ENCODE measurements at places on chromosomes 7 and 10.

DNA sequence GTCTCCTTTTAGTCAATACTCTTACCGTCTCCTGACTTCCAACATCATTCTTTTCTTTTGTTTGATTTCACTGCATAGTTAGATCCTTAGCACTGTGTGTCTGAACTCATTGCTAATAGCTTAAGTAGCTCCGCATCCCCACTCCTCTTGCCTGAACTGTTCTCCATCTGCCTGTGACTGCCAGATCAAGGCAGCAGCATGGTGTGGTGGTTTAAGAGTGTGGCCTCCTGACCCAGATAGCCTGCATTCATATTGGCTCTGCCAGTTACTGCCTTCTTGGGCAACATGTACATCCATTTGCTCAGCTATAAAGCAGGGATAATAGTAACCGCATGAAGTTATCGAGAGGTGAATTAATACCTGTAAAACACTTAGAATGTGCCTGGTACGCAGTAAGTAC lies 50.8 kb downstream of the SUFU start:
- DNase-seq = no peak

DNA sequence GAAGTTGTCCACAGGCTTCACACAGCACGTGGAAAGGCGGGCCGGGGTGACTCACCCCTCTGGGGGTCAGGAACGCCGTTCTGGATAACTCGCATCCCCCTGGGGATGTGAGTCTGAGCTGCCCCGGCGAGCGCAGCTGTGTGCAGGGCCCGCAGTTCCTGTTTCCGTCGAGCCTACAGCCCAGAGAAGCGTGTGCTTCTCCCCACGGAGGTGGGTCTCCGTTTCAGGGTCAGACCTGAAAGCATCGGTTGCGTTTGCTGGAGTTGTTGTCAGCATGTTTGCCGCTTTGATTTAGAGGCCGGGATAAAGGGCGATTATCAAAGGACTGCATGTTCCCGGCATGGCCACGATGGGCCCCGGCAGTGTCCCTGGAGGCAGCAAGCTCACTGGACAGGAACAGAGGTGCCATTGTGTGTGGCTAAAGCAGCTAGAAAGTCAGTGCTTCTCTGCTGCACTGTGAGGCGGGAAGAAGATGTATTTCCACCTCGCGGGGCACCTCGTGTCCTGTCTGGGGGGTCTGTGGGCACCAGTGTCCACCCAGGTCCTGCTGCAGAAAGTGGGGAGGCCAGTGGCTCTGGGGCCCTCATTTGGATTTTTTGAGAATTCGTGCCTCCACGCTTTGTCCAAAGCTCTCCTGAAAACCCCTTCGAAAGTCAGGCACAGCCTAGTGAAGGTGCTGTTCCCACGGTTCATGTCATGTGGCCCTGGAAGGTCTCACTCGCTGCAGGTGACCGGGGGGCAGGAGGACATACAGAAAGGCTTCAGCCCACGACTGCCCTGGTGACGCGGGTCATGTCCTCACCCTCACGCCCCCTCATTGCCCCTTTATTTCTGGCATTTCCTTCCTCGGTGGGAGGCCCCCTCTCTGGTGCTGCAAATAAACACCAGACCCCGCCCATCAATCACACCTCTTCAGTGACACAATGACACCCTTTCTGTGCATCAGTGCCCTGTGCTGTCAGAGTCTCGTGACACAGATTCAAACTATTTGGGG lies 27.4 kb upstream of the GDI2 start:
- no peak for DNase-seq

- DNase-seq = no peak
Observed at GRCh38 chr7:1395211-1396070, 63.8 kb downstream of the MICALL2 start.

DNA sequence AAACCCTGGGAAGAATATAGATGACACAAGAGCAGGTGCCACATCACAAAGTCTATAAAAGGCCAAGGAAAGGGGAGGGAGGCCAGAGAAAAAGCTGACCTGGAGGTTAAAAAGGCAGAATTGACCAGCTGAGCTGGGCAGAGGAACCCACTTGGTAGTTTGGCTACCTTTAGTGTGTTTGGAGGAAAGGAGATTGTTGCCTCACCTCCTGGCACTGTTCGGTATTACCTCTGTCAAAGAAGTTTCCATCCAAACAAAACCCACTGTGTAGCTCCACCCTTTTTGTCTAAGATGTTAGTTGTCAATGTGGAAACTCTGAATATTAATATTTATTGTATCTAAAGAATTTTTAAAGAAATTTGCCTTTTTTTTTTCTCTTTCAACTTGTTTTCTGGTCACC lies 23.4 kb downstream of the ENTPD7 start:
- DNase-seq = no peak

DNA sequence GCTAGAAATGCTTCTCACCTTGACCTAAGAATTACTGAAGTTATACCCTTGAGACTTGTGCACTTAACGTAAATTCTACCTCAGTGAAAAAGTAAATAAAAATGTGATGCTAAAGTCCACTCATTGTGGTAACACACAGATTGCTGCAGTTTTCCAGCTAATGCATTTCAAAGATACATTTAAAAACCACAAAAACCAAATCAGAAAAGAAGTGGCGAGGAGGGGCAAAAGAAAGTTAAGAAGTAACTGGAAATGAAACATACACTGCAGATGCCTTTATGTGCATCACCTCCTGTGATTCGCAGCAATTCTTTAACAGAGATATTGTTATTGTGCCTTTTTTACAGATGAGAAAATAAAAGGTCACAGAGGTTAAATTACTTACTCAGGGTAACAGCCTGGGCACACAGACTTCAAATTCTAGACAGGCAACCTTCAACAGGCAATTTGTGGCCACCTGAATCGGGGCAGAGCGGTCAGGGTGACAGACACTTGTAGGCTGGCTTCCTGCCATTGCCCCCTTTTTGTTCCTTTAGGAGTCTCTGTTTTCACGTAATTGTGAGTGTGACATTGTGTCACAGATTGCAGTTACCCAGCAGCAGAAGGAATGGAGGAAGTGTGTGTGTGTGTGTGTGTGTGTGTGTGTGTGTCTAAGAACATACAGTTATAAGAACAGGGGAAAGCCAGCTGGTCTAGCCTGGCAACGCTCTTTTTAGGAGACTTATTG lies 1.9 kb downstream of the WIPF3 start:
- no peak for DNase-seq
